ENCODE measurements at places on chromosomes 1 and 21. TPM values are rescaled to one million over a fixed set of nuclear protein-coding genes. Genes with fewer than 3 reads are reported as not detected.

OR2L5 gene
- not detected for total RNA-seq

SYT14 gene
- 2.4 TPM for total RNA-seq

LAX1 gene
- 0.42 TPM for total RNA-seq

DNA sequence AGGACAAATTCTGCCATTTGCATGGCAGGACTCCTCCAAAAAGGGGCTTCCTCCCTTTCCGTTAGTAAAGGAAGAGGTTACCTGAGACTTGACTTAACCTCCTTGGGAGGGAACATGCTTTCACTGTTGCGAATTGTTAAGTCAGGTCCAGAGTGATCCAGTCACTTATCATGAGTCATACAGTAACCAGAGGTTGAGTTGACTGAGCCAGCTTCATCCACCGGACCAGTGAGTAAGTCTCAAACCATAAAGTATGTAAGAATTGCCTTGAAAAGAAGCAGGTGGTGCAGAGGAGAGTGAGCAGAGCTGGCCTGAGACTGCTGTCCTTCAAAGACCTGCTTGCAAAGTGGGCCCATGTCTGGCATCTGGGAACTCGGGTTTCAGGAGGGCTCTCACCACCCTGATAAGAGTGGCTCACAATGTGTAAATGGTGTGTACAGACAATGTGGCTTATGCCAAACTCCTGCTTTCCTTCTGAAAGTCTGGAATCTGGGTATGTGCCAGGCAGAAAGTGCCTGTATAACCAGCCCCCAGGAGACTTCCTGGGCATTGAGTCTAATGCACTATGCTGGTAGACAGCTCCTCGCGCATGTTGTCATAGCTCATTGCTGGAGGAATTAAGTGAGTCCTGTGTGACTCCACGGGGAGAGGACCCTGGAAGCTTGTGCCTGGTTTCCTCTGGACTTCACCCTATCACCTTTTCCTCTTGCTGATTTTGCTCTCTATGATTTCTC, 84.3 kb upstream of the KLHDC7A start:
- DNase-seq, result no peak

DNA sequence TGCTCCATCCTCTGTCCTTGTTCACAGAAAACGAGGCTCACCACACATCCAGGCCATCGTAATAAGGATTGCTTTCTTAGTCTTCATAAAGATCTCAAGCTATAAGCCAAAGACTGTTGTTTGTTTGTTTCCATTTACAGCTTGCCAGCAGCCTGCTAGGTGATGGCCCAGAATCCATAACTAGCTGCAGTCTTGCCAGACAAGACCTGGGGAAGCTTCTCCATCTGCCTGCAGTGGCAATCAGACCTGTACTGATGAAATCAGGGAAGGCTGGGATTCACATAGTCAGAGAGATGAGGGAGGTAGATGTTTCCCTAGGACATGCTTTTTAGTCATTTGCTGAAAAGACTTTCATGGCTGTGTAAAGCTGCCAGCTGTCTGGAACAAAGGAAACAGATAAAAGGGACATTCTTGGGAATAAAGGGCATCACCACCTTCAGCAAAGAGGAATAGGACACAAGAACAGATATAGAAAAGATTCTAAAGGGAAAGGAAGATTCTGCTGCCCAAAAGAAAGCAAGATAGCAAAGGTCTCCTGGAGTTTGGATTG, 51.0 kb downstream of the MT1HL1 start:
- DNase-seq, result no peak

DNA sequence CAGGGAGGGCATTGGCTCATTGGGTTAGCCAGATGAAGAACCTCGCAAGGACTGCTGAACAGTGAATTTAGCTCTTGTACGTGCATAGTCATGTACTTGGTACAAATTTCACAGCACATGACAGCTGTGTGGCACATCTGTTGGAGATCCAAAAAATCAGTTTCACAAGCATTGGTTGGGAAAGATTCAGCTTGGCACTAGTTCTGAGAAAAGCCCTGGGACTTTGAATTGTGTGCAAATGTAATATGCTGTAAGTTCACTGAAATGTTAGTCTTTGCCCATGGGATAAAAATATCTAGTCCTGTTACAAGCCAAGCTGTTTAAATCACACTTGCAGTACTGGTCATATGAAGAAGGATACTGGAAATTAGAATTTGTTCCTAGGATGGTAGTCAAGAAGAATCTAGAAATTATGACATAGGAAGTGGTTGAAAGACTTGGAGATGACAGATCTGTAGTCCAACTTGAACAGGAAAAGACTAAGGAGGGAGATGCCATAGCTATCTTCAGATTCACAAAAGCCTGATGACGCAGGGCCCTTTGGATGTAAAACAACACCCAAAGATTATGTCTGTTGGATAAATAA, 19.2 kb downstream of the LAMC2 start:
- no peak for DNase-seq

DNA sequence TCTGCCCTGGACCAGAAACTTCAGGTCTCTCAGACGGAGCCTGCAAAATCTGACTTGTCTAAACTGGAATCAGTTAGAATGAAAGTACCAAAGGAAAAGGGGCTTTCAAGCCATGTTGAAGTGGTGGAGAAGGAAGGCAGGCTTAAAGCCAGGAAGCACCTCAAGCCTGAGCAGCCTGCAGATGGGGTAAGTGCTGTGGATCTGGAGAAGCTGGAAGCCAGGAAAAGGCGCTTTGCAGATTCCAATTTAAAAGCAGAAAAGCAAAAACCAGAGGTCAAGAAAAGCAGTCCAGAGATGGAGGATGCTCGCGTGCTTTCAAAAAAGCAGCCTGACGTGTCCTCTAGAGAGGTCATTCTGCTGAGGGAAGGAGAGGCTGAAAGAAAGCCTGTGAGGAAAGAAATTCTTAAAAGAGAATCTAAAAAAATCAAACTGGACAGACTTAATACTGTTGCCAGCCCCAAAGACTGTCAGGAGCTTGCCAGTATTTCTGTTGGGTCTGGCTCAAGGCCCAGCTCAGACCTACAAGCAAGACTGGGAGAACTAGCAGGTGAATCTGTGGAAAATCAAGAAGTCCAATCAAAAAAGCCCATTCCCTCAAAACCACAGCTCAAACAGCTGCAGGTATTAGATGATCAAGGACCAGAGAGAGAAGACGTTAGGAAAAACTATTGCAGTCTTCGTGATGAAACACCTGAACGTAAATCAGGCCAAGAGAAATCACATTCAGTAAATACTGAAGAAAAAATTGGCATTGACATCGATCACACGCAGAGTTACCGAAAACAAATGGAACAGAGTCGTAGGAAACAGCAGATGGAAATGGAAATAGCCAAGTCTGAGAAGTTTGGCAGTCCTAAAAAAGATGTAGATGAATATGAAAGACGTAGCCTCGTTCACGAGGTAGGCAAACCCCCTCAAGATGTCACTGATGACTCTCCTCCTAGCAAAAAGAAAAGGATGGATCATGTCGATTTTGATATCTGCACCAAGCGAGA, 46.6 kb downstream of the ZBTB17 start:
- no peak for DNase-seq

DNA sequence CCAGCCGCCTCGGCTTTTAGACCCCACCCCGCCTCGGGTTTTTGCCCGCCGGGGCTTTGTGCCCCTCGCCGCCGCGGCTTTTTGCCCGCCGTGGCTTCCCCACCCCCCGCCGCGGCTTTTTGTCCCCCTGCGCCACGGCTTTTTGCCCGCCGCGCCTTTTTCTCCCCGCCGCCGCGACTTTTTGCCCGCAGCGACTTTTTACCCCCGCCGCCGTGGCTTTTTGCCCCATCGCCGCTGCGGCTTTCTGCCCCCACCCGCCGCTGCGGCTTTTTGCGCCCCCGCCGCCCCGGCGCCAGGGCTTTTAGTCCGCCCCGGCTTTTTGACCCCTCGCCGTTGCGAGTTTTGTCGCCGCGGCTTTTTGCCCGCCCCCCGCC, 474.4 kb downstream of the FAM72C start:
- DNase-seq, result no peak

Data from urinary bladder (tissue), 4 donors.